ENCODE measurements at places on chromosomes 3 and 15.

- no peak for DNase-seq
Observed at GRCh38 chr3:184738506-184738890, 26.6 kb upstream of the MAGEF1 start.

GRCh38 chr3:141259821-141260629 lies 28.4 kb downstream of the PXYLP1 start:
- no peak for DNase-seq

DNA sequence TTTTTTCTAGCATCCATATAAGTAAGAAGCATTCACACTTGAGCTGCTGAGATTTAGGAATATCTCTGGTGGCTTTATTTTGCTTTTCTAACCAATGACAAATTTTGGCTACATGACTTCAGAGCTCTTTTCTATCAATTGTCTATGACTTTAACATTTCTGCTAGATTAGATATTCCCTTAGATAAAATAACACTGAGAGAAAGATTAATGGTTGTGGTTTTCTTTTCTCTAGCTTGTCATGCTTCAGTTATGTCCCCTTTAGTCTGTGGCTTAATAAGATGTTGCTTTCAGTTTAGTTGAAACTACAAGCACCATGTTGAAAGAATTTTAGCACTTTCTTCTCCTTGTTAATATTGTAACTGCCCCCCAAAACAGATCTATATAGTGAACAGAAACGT lies 665.6 kb upstream of the CCDC54 start:
- no peak for DNase-seq

DNA sequence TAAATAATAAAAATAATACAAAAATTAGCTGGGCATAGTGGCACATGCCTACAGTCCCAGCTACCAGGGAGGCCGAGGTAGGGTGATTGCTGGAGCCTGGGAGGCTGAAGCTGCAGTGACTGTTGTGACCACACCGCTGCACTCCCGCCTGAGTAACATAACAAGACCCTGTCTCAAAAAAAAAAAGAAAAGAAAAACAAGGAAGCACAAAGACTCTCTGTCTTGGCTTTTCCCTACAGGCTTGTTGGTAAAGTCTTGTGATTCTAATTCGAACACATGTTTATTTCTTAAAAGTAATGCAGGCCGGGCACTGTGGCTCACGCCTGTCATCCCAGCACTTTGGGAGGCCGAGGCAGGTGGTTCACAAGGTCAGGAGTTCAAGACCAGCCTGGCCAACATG lies 60.1 kb downstream of the CAPN3 start:
- no peak for DNase-seq

GRCh38 chr3:14948609-14949038 lies 1.2 kb downstream of the NR2C2 start:
- no peak for DNase-seq

DNA sequence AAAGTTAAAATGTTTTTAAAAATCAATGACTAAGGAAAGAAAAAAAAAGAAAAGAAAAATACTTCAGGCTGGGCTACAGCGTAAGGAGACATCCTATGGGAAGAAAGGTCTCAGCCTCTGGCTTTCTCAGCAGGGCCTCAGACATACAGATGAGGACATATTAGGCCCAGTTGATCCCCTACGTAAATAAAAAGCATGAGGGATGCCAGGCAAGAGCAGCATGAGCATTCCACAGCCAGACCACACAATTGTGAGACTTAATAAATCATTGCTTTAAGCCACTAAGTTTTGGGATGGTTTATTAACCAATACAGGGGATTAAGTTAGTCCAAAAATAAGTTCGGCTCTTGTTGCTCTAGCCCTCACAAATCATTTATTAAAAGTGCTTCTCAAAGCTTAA lies 394.1 kb upstream of the NECTIN3 start:
- DNase-seq: no peak

- no peak for DNase-seq
Observed at GRCh38 chr3:182737825-182738224, 55.5 kb upstream of the ATP11B start.

DNA sequence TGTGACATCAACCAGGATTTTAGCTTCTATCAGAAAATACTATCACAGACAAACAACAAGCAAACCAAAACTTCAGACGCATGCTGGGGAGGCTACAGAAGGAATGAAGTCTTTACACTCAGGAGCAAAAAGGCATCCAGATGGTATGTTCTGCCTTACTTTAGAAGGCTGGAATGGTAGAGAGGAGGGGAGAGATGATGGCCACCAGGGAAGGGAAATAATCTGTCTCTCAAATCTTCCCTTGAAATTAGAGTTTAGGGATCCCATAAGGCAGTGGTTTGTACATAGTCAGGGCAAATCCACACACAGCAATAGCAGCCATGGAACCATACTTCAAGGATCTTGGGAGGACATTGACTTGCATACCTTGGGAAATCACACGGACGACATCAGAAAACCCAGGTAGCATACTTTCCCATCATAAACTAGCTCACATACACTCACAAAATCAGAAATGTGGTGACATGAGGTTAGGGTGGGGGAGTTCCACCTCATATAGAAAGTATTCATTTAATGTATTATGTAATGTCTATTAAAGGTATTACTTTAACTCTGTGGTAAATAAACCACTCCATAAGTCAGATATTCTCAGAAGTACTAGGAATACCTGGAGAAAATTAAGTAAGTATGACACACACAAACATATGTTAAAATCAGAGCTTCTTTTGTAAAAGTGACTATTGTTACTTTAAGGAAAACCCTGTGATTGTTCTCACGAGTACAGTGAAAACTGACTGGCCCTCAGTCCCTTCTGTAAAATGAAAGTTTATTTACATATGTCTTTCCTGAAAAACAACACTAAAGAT lies 9.4 kb downstream of the BTLA start:
- DNase-seq: no peak

DNA sequence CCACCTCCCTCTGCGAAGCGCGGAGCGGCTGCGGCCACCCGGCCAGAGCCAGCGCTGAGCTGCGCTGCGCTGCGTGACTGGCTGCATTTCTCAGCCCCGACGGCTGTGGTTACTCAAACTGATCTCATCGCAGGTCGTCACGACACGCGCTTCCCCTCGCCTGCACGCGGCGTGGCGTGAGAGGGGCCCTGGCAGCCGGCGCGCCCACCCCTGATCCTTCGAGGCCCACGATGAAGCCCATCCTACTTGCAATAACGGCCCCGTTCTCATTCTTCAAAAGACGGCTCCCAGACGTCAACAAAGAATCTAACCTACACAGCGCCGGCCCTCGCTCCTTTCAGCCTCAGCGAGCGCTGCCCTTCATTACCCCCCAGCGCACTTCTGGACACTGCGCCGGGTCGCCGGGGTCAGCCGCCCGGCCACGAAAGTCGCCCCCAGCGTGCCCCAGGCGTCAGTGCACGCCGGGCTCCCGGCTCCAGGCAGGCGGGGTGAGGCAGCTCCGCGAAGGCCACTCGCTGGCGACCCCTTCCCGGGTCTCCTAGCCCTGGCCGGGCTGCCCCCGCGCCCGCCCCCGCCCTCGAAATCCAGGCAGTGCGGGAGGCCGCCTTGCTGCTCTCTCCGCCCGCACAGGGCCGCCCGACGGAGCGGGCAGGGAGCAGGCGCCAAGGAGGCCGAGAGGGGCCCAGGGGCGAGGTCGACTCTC lies 9.9 kb upstream of the LEKR1 start:
- DNase-seq: no peak

- peak; percentile 47 for DNase-seq
Observed at GRCh38 chr15:90592131-90592881, 62.6 kb downstream of the CRTC3 start.

- no peak for DNase-seq
Observed at GRCh38 chr15:97545799-97546198, 414.7 kb upstream of the ARRDC4 start.

DNA sequence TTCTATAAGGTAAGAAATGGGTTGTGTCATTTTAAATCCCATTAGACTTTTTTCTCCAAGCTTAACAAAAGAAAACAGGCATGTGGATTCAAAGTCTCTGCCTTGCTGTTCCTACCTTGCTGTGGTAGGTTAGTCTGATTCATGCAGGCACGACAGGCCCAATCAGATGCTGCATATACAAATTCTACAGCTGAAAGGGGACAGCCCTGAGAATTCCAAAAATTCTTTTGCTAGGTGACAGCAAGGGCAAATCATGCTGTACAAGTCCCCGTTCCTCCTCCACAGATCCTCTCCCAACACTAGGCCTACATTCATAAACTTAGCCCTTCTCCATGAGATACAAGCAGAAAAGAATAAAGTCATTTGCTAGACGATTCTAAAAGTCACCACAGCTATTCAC lies 161.2 kb upstream of the THBS1 start:
- no peak for DNase-seq

DNA sequence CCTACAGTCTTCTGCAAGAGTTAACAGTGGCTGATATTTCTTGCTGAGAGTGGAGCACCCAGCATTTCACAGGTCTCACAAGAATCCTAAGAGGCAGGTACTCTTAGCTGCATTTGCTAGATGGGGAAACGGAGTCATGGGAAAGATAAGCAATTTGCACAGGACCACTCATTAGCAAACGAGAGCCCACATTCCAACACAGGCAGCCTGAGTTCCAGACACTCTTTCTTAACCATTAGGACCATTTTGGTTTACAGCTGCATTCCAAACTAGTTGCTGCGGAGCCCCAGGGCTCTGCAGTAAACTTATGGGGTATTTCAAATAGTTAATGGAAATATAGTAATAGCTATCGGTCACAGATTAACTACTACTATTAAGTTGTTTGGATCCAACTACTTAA lies 42.5 kb downstream of the LYZL4 start:
- DNase-seq: no peak

DNA sequence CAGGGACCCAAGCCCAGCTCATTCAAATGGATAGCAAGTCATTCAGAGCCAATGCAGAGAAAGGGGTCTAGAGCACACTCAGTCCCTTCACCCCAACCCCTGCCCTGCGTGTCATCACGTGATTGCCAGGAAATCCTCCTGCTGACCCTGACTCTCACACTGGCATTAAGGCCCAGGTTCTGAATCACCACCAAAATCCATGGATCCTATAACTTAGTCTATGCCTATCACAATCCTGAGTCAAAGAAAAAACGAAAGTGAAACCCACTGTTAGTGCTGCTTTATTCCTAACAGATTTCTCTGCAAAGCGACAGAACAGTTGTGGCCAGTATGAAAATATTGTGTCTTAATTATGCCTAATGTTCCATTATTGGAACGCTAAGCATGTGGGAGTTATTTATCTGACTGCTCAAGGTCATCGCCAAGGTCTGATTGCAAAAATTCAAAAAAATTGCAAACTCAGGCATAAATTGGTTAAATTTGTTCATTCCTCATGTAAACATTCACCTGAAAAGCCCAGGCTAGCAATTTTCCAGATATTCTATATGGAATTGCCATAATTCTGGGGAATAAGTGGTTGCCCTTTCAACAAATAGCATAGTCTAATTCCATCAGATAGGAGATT lies 108.7 kb upstream of the EIF1B start:
- DNase-seq: no peak

DNA sequence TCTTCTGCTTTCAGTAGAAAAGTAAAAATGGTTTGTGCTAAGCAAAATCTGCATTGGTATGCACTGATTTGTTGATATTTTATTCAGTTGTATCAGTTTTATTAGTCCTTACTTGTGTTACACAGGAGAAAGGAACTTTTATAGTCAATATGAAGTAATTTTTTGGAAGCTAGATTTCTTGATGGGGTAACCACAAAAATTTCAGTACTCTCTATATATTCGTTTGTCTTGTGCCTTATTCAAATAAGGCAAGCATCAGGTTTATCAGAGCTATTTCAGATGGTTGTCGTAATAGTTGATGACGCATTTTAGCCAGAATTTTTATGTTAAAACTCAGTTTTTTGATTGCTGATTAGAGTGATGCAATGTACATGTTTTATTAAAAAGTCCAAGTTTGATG lies 50.7 kb upstream of the NIPA1 start:
- no peak for DNase-seq

GRCh38 chr15:29064290-29064689 lies 178.5 kb downstream of the APBA2 start:
- no peak for DNase-seq

DNA sequence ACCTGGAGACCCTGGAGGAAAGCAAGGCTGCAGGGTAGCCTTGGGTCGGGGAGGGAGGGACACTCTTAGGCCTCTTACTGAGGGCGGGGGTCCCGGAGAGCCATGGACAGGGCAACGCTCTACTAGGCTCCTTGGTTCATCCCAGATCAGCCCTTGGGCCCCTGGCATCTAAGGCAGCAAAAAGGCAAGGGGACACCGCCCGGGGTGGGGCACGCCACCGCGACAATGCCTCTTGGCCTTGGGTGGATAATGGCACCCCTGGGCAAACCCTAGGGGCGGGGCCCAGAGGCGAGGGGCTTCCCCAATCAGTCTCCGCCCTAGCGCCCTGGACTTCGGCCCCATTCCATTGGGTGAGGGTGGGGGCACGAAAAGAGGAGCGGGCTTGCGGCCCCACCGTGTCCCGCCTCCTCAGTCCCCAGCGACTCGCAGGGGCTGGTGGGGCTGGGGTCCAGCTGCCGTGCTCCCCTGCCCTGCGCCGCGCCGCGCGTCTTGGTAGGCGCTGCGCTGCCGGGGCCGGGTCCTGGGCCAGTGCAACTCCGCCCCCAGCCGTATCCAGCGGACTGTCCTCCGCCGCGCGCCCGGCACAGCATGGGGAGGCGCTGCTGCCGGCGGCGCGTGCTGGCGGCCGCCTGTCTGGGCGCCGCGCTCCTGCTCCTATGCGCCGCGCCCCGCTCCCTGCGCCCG lies at the start of gene CHST13:
TSS of gene CHST13 (plus strand) at position 411 of the 684 bp plus-strand sequence. CDS start at position 589, 178 bp downstream.
- DNase-seq: peak; percentile 42

DNA sequence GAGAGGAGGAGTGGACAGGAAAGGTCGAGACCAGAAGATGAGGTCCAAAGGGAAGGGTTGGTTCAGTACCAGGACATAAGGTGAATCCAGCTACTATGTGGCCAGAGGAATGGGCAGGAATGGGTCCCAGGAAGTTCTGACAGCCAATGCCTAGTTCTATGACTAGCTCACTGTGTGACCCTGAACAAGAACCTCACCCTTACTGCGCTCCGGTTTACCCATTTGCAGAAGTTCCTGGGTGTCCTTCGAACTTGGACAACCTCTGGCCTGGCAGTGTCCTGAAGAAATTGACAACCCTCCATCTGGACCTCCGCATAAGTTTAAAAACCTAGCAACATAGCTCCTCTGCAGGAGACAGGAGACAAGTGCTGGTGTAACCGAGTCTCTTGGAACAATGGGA lies 12.2 kb upstream of the PSTPIP1 start:
- DNase-seq: no peak
